ENCODE measurements at places on chromosomes 2 and 18.

DNA sequence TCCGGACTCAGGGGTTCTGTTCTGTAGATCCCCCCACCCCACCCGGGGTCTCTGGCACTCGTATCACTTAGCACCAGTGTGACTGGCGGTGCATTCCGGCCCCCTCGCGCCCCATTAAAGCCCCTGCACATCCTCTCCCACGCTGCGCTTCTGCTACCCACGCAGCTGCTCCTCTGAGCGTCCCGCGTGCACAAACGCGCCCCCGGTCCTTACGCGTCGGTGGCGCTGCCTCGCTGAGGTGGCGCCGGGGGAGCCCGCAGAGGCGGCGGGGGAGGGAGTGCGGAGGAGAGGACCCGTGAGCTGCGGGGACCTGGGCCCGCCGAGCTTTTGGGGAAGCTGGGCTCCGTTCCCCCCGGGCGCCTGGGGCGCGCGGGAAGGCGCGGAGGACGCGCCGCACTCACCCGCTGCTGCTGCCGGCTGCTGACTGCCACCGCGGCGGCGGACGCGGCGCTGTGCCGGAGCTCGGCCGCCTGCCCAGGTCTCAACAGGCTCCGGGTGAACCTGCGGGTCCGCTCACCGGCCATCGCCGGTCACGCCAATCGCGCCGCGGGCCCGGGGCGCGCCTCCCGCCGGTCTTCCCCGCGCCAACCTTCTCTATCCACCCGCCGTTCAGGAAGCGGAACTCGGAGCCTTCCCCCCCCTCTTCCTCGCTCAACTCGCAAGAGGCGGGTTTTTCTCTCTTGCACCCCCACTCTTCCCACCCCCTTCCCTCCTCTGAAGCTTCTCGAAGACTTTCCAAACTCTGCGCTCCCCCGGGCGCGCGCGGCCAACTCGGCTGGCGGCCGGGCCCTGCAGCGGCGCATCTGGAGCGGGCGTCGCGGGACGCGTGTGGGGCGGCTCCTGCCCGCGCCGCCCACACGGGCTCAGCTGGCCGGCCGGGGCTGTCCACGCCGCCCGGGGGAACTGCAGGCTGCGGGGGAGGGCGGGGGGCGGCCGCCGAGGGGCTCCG, at the start of gene DOCK10:
DOCK10 (minus strand) TSS at position 618 of the 949 bp plus-strand sequence; CDS start at position 524, 94 bp downstream.
- DNase-seq, result no peak

DNA sequence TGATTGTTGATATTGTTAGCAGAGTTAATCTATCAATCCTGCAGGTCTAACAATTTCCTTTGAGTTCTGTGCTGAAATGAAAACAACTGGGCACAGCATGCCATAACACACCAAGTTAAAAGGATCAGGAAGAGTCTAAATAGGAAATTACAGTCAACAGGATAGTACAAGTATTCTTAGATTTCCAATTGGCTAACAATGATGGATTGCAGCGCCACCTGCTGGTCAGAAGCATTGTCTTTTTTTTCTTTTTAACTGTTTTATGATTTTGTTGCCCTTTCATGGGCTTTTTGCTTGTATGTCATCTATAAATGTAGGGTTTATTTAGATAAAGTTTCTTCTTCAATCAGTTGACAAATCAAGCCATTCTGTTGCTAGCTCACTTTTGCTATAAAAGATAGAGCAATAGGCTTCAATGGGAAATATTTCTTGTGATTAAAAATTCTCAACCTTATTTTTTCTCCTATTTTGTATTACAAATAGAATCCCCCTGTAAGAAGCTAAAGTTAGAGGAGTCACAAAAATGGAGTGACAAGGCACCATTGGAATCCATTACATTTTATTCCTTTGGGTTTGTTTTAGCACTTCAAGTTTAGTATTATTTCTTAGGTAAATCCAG, 40.8 kb upstream of the RPRM start:
- DNase-seq, result peak; percentile 59

DNA sequence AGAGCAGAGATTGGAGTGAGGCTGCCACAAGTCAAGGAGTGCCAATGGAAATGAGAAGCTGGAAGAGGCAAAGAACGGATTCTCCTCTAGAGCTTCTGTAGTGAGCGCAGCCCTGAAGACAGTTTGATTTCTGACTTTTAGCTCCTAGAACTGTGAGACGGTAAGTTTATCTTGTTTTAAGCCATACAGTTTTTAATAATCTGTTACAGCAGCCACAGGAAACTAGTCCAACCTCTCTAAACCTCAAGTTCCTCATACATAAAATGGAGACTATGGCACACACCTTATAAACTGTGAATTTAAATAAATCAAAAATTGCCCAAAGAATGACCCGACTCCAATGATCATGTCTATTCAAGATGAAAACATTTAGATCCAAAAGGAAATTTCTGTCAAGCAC, 596.5 kb downstream of the BCL11A start:
- no peak for DNase-seq

GRCh38 chr2:230023313-230023712, 45.4 kb downstream of the SLC16A14 start:
- no peak for DNase-seq

DNA sequence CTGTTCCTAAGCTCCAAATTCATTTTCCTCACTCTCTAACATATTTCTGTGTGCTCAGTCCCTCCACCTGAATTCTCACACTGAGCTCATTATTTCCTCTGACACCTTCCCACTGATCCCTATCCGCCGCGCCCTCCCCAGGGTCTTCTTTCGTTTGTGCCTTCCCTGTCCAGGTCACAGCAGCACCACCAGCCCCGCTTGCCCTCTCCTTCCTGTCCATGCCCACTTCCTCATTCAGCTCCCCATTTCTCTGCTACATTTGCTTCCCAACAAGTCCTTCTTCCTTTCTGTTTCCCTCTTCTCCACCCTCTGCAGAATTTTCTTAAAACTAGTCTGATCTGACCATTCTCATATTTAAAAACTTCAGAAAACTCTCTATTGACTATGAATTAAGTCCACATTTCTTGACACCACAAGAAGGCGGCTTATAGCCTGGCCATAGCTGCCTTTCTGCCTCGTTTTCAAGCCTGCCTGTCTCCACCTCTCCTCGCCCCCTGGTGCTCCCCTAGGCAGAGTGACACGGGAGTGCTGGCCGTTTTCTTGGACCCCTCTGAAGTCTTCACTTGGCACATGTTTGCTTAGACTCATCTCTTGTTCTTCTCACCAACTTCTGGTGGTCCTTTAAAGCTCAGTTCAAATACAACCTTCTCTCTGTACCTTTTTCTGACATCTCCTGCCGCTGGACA, 138.7 kb upstream of the BOD1L2 start:
- no peak for DNase-seq

DNA sequence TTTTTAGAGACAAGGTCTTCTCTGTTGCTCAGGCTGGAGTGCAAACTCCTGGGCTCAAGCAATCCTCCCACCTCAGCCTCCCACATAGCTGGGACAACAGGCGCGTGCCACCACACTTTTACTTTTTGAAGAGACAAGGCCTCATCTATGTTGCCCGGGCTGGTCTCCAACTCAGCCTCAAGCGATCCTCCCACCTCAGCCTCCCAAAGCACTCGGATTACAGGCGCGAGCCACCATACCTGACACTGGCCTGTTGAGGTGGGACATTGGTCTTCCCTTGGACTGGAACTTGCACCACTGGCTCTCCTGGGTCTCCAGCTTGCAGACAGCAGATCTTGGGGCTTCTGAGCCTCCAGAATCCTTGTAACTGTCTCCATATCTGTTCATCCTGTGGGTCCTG, 75.6 kb downstream of the NDUFA10 start:
- DNase-seq, result no peak

DNA sequence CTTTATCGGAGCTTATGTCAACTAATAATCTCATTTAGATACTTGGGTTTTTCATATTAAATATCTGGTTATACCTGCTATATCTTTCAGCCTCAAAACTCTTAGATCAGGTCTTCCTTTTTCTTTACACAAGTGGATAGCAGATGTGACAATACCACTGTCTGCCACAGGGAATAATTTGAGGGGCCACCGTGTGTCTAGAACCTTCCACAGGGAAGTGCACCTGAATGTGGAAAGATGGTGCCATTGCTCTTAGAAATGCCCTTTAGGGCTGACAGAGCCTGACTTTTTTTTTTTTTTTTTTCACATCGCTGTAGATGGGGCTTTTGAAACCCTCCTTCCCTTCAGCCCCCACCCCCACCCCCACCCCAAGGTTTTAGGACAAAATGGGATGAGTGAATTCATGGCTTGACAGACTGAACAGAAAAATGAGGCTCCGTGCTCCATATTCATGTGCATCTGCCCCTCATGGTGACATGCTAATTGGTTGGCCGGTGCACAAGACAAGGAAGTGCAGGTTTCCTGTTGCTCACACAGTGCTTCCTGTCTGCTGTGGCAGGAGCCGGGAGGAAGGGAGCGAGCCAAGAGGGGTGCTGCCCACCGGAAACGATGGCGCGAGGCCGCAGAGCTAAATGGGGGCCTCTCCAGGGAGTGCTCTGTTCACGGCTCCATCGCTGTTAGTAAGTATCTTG, 246.0 kb downstream of the LDLRAD4 start:
- peak; percentile 53 for DNase-seq

- DNase-seq, result no peak
Measured at GRCh38 chr2:160878618-160879017, 281.6 kb upstream of the TANK start.

DNA sequence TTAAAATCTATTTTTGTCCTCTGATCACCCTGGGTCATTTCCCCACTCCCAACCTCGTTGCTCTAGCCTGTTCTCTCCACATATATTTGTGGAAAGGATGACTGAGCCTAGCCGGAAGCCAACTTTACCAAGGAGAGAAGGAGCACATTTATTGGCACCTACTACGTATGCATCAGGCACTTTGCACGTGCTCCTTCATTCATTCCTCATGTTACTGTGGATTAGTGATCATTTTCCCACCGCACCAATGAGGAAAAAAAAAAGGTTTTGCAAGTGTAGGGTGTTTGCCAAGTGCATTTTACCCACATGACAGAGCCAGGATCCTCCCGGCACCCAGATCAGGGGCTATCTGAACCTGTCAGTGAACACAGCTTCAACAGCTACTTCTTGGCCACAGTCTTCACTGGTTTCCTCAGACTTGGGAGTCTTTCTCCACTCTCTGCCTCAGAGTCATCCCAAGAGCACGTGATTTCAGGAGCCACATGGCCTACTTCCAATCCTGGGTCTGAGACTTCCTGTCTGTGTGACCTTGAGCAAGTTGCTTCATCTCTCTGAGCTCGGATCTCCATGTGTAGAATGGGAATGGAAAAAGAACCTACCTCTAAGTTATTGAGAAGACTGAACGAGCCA, 1.9 kb upstream of the C1QL2 start:
- DNase-seq, result no peak

DNA sequence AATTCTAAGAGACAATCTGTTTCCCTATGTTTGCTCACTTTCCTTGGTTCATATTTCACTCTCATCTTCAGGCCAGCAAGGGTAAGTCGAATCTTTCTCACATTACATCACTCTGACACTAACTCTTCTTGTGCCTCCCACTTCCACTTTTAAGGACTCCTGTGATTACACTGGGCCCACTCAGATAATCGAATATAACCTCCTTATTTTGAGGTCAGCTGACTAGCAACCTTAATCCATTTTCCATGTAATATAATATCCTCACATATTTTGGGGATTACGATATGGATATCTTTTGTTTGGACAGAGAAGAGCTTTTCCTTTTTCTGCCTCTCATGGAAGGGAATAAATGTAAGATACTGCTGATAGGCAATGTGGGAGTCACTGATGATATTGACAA, 2015.7 kb upstream of the LRRTM1 start:
- DNase-seq, result no peak

GRCh38 chr18:8386669-8387380, 222.4 kb upstream of the RAB12 start:
- no peak for DNase-seq

GRCh38 chr2:160156665-160157064, 43.4 kb downstream of the ITGB6 start:
- DNase-seq, result no peak

DNA sequence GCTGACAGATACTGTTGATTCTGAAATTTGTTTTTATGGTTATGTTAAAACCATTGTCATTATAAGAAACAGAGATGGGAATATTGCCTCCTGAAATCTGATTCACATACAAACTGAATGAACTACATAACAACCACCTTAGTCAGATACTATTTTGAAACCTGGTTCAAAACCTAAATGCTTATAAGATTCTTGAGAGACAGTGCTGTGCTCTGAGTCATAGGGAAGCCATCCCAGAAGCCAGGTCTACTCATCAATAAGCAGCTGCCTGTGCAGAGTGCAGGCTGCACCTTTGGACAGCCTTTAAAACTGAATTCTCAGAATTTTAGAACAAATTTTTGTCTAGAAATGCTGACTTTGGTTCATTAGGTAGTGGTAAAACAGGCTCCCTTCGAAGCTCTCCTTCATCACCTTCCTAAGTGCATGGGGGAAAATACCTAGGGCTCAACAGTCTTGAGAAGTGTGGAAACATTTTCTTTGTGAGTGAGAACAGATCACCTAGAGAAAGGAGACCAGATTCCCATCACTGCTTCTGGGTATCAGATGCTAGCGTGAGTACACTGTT, at the start of gene SERPINB7:
SERPINB7 (plus strand) TSS at position 253 of the 565 bp plus-strand sequence. CDS start 6,955 bp downstream, outside the sequence.
- DNase-seq, result no peak

GRCh38 chr18:48735681-48736255, 196.9 kb downstream of the CTIF start:
- DNase-seq, result no peak

- DNase-seq, result no peak
Measured at GRCh38 chr2:187148059-187148714, 299.2 kb upstream of the ZSWIM2 start.

- no peak for DNase-seq
Measured at GRCh38 chr2:71478806-71479205, 25.4 kb downstream of the DYSF start.

GRCh38 chr2:160469164-160469563, 24.4 kb downstream of the RBMS1 start:
- DNase-seq, result no peak

DNA sequence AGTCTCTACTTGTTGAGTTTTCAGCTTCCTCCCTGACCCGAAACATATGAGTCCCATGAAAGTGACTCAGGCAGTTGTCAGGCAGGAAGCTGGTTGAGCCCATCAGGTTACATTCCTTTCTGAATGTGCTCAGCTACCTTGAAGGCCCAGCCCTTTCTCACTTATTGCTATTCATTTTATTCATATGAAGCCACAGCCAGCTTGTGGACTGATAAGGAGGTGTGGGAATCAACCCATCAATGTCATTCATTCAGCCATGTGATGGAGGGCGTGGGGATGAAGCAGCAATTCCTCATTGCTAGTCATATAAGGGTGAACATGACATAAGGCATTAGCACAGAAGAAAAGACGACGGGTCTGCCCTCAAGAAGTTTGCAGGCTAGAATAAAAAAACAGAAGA, 5.3 kb upstream of the VPS4B start:
- no peak for DNase-seq

DNA sequence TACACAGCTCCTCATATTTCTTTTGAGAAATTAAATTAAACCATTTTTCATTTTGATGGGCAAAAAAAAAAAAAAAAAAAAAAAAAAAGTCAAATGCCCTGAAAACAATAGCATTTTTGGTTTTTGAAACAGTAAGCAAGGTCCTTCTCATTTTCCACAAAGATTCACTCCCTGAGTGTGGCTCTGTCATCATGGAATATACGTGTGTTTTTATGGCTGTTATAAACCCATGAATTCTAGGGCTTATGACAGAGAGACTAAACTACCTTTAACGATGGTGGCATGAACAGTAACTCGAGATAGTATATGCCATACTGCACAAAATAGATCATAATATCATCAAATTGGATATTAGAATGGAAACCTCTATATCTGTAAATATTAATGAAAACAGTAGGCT, 179.2 kb upstream of the ZNF521 start:
- no peak for DNase-seq
